ENCODE measurements at places on chromosomes 11 and 22.

DNA sequence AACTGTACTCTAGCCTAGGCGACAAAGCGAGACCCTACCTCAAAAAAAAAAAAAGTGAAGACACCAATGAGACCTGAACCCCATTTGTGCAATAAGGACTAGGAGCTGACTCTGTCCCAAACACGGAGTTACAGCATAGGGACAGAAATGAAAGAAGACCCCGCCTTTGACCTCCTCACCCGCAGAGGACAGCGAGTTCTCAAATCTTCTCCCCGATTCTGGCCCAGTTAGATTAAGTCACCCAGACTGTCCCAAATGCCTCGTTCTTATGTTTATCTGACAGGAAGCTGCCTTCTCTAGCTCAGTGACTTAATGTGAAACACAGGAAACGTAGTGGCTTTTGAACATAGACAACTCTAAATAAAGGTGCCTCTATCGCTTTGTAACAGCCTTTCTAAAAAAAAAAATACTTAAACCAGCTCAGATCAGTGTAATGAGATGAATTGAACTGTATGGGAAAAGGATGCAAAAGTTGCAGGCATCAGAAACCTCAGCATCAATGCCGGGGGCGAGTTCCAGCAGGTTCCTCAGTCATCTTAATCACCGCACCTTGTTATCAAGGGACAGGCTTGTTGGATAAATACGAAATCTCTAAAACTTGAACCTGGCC lies 10.6 kb downstream of the MYH9 start:
- no peak for DNase-seq

DNA sequence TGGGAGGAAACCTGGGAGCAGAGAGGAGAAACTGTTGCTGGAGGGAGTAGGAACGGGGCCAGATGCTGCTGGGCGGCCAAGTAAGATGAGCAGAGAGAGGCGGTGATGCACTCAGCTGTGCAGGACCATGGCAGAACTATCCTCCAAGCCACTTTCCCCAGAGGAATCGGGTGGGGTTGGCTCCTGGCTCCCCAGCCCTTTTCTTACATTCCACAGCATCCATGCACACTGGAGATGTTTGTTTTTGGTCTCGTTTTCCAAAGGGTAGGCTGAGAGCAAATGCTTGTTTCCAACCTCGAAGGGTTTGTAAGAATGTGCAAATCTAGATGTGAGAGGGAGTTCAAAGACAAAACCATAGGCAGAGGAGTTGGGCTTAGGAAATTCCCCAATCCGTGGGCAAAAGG lies 73.2 kb downstream of the DBX1 start:
- DNase-seq: no peak

GRCh38 chr11:131534611-131535010 lies 164.2 kb downstream of the NTM start:
- DNase-seq: no peak

GRCh38 chr11:129208863-129209262 lies 16.7 kb upstream of the ARHGAP32 start:
- DNase-seq: no peak

GRCh38 chr11:66904055-66904454 lies 47.2 kb downstream of the LRFN4 start:
- no peak for DNase-seq

DNA sequence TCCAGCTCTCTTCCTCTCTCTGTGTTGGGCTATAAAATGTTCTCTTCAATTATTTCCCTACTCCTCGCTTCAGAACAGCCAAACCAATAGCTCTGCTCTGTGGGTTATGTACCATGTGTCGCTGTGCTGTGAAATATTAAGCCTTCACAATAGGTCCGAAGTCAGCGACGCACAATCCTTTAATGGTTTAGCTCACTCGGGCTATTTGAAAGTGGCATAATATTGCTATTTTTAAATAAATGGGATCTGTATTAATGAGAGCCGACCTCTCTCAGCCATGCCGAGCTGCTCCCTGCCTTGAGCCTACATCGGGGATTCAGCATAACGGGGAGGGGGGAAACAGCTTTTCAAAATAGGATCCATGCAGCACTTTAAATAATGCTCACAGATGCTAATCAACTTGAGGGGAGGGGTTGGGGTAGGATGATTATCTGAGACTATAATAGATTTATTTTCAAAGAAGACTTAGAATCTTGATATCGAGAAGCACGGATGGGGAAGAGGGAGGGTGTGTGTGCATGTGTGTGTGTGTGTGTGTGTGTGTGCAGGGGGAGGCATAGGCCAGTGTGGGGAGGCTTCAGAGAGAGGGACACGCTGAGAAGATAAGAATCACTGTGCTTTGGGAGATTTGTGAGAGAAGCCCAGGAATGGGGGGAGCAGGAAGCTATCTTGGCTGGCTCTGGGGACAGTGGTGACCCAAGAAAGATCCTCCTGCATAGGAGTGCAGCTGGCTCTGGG lies 271.5 kb downstream of the NXPE2 start:
- no peak for DNase-seq

DNA sequence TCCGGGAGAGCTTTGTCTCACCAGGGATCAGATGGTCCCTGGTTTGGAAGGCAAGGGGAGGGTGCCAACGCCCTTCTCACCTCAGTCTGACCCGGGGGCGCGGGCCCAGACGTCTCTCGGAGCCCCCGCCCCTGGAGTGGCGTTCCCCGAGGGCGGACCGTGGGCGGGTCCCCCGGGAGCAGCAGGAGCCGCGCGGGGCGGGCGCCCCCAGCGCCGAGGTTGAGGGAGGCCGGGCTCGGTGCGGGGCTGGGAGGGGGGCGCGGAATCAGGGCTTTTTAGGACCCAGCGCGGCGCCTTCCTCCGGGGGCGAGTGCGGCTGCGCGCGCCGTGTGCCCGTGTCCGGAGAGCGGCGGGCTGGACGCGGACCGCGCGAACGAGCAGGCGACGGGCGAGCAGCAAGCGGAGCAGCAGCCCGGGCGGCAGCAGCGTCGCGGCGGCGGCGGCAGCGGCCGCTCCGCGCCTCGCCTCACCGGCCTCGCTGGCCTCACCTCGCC lies at the start of gene KCNC1:
KCNC1 (plus strand) TSS at position 364 of the 494 bp plus-strand sequence. CDS start 1,222 bp downstream, outside the sequence.
- DNase-seq: no peak

DNA sequence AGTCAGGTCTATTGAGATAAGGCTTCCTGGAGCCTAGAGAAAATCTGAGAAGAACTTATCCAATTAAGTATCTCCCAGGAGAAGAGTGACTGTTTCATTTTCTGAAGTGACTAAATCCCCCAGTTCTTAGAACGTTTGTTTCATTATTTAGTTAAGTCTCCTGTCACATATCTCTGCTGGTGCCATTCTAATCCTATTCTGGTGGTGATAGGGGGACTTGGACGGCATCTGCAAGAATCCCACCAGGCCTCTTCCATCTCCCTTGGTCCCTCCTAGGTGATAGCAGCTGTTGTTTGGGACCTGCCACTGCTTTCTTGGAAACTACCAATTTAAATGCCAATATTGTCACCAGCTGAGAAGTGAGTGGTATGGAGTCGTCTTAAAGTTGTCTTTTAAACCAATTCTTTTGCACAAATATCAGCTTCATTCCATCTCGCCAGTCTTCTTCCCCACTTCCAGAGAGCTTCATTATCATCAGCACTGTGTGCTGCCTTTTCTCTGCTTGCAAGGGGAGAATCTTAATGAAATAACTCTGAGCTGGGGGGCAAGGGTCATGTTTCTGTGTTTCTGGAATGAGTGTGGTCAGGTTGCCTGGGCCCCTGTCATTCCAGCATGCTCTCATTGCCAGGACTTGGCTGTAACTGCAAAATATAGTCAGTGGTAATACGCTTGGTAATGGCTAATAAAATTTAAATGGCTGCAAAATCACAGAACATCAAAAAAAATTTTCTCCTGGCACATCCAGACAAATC lies 104.8 kb downstream of the LDLRAD3 start:
- no peak for DNase-seq

DNA sequence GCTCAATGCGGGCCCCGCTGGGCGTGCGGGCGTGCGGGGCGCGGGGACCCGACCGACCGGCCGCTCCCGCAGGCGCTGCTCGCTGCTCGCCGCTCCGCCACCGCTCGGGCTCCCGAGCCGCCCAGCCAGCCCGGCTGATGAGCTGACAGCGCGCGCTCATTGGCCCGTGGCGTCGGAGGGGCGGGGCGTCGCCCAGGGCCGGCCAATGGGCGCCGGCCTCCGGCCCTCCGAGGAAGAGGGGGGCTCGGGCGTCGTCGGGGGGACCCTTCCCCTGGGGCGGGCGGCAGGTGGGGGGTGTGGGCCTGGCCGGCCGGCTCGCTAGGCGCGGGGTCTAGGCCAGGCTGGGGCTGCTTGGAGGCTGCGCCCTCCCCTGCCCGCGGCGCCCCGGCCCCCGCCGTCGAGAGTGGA lies at the start of gene SCUBE1:
SCUBE1 (minus strand) TSS at position 111 of the 408 bp plus-strand sequence. CDS start 111 bp downstream, outside the sequence.
- no peak for DNase-seq

DNA sequence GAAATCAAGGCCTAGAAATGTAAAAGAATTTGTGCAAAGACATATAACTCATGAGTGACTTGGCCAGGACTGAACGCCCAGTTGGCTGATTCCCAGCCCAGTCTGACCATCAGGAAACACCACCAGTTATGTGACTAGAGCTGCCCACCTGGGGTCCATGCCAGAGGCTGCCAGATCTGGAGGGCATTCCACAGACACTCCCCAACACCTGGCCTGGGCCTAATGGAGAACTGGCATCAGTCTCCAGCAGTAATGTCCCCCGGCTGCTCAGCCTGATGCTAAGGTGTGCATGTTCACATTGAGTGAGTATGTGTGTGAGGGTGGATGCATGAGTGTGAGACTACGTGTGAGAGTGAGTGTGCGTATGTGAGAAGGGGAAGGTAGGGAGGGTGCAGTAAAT lies 15.7 kb downstream of the PLAAT3 start:
- DNase-seq: no peak

DNA sequence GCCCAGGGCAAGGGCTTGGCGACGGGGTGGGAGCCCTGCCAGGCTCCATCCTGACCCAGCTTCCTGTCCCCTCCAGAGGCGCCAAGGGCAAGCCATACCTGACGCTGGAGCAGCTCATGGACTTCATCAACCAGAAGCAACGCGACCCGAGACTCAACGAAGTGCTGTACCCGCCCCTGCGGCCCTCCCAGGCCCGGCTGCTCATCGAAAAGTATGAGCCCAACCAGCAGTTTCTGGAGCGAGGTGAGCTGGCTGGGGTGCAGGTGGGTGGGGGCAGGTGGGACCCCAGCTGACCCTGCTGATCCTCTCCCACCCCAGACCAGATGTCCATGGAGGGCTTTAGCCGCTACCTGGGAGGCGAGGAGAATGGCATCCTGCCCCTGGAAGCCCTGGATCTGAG lies 5.0 kb downstream of the PLCB3 start:
- DNase-seq: no peak

- DNase-seq: no peak
These were observed at the start of gene BAIAP2L2 for GRCh38 chr22:38110008-38110862. Gene BAIAP2L2 (minus strand): TSS chr22:38110684. CDS start chr22:38110525, 159 bp downstream.

DNA sequence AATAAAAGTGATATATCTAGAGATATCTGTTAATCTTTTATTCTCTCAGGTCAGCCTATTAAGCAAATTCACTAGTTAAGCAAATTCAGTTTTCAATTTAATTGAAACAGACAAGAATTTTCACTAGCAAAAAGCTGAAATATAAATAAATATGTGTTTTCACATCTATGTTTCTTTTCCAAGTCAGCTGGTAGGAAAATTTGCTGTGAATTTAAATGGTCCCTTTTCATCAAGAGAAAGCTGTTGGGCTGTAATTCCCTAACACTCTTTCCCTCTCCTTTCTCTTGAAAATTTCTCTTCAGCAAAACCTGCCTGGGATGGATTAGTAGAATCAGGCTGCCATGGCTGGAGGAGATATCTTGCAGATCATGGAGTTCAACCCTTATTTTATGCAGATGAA lies 46.9 kb upstream of the BARX2 start:
- no peak for DNase-seq

- DNase-seq: no peak
These were observed 9.0 kb upstream of the DRD2 start for GRCh38 chr11:113484223-113484622.

All from DMS 273 treated with DMSO at 0.1 percent for 48 hours (cell line).